T-helper 2 cell (primary cell): ENCODE measurements at places on chromosomes 3 and 15.

DNA sequence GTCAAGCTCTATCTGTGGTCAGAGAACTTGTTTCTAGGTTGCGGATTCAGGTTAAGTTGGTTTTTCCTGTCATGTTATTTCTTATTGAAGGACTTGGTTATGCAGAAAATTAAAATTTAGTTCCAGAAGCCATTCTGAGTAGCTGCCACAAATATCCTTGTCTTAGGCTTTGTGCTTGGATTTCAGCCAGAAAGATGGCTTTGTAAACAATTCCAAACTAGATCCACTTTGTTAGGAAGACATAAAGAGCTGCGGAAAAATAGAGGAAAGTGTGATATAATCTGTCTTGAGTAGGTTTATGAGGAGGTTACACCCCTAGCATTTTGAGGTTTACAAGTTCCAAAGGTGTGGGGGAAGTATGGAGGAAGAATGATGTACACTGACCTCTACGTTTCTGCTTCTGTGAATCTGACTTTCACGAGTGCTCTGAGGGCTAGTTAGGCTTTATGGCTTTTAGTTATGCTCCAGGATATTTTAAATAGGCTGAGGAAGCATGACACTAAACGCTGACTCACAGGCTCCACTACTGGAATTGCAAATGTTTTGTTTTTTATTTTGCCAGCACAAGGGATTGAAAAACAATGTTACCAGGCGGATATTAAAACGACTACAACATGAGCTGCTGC lies 46.3 kb upstream of the UTS2B start:
- no peak for DNase-seq

GRCh38 chr3:13098192-13098988 lies 25.2 kb upstream of the IQSEC1 start:
- no peak for DNase-seq

DNA sequence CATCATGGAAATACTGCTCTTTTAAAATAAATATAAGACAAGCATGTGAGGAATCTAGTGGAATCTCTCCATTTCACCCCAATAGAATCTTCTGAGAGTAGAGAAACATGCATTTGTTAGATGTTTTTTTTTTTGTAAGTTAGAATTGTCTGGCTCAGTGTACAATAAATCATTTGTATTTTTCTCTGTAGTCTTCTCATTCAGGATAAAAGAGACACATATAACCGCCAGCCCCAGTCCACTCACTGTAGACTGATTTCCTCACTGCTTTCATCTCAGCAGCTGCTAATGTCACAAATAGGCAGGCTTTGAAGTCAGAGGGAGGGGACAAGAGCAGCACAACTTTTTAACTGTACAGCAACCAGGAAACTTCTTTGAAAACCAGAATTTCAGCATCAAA lies 140.2 kb upstream of the RBMS3 start:
- DNase-seq: no peak

DNA sequence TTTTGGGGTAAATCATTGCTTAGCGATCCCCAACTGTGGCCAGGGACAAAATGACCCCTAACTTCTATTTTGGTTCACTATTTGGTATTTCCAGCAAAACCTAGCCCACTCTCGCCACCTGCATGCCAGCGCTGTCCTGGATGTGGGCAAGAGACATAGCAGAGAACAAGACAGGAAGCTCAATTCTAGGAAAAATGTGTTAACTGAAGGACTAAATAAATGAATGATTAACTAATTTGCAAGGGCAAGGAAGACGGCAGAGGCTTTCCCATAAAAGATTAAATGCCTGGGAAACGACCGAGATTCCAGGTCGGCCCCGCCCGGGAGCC lies 408 bp downstream of the NICN1 start:
- no peak for DNase-seq

DNA sequence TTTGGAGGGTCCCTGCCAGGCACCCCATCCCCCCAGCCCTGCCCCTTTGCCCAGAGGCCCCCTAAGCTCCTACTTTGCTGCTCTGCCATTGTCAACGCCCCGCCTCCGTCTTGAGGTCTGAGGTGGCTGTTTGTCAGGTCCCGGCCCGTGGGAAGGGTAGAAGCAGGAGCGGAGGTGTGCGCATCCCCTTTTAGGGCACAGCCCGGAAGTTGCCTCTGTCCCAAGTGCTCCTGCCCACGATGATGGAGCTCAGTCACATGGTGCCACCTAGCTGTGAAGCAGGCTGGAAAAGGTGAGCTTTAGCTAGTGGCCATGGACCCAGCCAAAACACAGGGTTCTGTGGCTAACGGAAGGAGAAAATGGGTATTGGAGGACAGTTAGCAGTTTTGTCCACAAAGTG lies 28.5 kb upstream of the LCTL start:
- no peak for DNase-seq

DNA sequence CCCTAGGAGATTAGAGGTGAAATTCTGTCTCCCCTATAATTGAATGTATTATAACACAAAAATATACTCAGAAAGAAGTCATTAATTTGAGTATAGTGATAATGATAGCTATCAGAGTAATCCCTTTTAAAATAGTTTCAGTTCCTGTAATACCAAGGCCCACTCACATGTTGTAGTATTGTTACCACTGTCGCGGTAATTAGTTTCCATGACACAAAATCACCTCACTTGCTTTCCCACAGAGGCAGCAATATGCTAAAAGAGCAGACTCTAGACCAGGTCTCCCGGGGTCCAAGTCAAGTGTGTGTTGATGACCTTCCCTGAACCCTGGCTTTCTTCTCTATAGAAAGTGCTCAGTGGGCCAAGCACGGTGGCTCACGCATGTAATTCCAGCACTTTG lies 39.5 kb upstream of the NSMCE3 start:
- no peak for DNase-seq

- no peak for DNase-seq
Observed at GRCh38 chr3:180631317-180631716, 29.4 kb downstream of the TTC14 start.

DNA sequence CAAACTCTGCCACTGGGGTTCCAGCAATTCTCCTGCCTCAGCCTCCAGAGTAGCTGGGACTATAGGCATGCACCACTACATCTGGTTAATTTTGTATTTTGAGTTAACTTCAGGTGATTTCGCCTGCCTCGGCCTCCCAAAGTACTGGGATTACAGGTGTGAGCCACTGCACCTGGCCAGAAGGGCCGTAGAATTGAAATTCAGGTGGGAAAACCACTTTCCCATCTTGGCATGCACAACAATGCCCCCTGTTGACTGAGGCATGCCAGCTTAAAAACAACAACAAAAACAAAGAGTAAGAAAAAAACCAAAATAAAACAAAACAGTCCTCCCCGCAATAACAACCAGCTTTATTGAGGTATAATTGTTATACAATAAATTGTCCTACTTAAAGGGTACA lies 32.6 kb upstream of the RAB11A start:
- DNase-seq: no peak

DNA sequence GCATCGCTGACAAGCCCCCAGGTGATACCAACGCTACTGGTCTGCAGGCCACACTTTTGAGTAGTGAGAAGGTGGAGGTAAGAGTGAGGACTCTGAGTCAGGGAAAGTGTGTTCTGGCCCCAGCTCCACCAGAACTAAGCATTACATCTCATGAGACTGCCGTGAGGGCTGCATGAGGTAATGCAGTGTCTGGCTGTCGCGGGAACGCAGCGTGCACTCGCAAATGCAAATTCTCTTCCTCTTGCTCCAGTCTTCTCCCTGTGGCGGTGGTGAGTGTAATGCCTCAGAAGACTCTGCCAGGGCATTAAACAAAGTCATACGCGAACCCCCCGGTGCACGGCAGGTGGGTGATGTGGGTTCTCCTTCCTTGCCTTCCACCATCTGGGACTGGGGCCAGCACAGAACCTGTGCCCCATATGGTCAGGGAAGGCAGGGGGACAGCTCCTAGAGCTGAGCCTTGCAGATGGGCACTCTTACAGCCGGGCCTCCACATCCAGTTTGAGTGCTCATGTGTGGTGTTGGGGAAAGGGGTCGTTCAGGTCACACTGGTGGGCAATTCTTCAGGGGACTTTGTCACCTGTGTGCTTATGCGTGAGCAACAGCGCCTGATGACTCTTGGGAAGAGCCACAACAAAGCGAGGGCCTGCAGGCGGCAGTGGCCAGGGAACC lies 175.8 kb downstream of the XXYLT1 start:
- DNase-seq: no peak

DNA sequence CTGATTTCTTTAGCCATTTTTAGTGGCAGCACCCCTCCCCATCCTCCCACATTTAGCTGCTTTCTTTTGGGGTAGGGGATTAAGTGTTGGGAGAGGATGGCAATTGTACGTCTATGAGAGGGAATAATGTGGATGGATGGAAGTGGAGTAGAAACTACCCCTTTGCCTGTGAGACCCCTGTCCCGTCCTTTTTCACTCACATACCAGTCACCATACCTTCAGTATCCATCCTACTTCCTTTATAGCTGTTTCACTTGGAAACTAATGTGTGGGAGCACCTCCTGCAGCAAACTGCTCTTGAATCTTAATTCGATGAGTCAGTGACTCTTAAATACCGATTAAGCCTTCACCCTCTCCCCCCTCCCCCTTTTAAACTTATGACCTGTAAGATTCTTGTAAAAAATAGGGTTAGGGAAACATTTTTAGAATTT lies 730 bp downstream of the SPRED1 start:
- DNase-seq: no peak

- DNase-seq: no peak
Observed at GRCh38 chr15:58537033-58537432, 105.2 kb downstream of the LIPC start.

DNA sequence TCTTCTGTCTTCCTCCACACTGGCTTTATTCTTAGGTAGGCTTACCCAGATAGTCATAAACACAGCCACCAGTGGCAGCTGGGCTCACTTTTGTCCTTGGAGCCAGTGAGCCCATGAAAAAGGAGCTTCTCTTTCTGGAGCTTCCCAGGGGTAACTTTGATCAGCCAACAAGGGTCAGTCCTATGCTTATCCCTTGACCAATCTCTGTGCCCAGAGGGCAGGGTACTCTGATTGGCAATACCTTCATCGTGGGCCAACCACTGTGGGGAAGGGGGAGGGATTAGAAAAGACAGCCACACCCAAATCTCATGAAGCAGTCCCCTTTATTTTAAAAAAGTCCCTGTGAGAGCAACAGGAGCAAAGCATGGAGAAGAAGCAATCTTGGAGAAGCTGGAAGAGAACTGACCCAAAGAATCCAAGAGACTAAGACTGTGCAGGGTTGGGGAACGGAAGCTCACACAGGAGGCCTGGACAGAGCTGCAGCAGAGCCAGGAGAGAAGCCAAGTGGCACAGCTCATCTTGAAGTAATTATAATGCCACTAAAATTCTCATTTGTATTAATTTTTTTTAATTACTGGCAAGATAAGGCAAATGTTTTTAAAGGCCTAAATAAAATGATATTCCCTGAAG lies 70.4 kb downstream of the SSUH2 start:
- DNase-seq: no peak

- no peak for DNase-seq
Observed at GRCh38 chr15:71387810-71388209, 272.5 kb downstream of the THSD4 start.

GRCh38 chr15:88623061-88623460 lies 1.9 kb downstream of the AEN start:
- no peak for DNase-seq
